ENCODE measurements at places on chromosomes 13 and 19.

DNA sequence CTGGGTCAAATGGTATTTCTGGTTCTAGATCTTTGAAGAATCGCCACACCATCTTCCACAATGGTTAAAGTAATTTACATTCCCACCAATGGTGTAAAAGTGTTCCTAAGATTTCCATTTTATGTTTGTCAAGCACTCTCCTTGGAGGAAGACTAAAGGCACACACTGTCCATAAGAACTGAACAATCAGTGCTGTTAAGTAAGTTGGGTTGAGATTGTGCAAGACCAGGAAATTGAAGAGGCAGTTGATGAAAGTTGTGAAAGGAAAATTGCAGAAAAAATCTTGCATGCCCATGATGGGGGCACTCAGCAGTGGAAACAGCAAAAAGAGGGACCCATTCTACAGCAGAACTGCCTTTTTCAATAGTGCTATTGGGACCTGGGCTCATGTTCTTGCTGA, 323.6 kb downstream of the DLEU7 start:
- no peak for DNase-seq

DNA sequence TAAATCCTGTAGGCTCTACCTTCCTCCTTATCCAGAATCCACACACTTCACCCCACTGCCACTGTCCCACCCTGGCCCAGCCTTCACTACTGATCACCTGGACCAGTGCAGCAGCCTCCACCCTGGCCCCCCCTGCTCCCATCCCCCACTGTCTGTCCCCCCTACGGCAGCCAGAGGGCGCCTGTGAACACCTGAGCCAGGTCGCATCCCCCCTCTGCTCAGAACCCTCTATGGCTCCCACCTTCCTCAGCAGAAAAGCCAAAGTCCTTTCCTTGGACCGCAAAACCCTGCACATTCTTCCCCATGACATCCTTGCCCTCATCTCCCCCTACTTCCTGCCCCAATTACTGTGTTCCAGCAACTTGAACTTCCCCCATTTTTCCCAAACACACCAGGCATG, 20.6 kb downstream of the ELAVL3 start:
- DNase-seq, result no peak

DNA sequence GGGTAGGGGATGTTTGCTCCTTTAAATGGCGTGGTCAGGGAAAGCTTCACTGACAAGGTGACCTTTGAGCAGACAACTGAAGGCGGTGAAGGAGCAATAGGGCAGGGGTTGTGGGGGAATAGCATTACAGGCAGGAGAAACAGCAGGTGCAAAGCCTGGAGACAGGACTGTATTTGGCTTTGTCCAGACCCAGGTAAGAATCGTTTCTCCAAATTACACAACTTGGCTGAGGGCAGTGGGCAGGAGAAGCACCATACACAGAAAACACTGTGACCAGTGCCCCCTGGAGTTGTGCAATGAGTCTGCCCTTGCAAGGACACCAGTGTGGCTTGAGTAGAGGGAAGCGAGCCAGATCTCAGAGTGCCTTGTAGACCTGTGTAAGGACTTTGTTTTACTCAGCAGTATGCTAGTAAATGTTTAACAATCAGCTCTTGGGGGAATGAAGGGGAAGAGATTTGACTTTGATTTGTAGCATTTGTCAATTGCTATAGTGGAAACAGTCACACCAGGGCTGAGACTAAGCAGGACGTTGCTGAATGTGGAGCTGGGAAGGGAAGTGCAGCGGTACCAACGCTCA, 360.0 kb downstream of the DCT start:
- DNase-seq, result no peak

GRCh38 chr19:49157445-49158224, at the start of gene TRPM4:
Gene TRPM4, plus strand, starts transcription at chr19:49157792. Its CDS starts 75 bp downstream, at chr19:49157867.
- DNase-seq, result peak; percentile 64

- DNase-seq, result peak; percentile 66
Measured at GRCh38 chr19:13132471-13133180, 14.6 kb downstream of the NACC1 start.

DNA sequence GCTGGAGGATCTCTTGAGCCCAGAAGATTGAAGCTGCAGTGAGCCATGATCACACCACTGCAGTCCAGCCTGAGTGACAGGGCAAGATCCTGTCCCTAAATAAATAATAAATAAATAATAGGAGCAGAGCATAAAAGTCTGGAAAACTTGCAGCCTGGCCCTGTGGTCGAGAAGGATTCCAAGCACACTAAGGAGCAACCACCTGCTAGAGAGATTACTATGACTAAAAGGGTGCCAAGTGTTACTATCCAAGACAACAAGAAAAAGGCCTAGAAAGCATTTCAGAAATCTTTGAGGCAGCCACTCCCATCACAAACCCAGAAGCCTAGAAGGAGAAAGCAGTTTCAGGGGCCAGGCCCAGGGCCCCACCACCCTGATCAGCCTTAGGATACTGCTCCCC, 46.1 kb downstream of the LHFPL6 start:
- no peak for DNase-seq

DNA sequence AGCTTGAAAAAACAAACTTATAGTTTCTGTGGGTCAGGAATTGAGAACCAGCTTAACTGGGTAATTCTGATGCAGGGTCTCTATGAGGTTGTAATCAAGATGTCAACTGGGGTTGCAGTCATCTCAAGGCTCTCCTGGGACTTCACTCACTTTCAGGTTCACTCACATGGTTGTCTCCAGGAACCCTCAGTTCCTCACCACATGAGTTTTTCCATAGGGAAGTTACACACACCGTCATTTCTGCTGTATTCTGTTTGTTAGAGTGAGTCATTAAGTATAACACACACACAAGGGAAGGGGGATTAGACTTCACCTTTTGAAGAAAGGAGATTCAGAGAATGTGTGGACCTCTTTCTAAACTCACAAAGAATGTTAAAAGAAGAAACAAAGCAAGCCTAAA, 34.9 kb upstream of the MLNR start:
- DNase-seq, result no peak

DNA sequence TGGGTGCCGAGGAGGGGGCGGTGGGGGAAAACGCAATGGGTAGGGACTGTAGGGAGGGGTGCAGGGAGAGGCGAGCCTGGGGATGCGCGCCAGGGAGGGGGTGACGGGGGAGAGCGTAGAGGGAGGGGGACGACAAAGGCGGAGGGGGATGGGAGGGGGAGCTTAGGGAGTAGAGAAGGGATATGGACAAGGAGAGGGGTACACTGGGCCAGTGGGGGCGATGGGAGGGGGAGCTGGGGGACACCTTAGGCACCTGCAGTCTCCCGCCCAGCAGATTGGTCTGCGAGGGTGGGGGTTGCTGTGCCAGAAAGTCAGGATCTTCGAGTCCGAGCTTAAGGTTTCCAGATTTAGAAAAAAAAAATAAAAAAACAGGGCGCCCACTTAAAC, 15.7 kb downstream of the CCDC124 start:
- no peak for DNase-seq

- no peak for DNase-seq
Measured at GRCh38 chr13:76014406-76015318, 378.5 kb downstream of the LMO7 start.

DNA sequence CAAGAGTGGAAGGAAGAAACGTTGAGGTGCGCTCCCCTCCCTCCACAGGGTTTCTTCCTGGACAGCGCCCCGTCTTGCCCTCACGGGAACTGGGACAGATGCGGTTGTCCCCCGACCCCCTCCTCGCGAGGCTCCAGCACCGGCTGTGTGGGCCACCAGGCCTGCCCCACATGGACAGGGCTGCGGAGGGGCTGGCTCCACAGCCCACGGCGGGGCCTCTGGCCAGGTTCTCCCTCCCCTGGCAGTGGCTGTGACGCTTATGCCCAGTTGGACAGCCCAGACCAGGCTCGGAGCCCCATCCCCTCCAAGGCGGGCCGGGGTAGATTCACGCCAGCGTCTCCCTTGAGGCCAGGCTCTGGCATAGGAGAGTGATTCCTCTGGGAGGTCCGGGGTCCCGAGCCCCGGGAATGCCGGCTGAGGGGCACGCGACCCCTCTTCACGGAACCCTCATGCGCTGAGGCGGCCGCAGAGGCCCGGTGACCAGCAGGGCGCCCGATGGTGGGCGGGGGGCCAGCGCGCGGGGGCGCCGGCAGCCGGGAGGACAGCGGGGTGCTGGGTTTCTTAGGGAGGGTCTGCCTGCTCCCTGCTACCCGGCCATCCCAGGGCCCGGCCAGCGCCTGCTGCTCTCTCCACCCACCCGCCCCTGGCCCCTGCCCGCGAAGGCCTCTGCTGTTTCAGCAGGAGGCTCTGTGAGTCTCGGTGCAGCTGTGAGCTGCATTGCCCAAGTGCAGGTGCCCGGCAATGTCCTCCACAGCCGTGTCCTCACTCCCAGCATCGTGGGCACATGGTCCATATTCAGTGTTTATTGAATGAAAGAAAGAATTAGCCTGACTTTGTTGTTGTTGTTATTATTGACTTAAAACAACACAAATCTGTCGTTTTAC, 20.3 kb upstream of the GAS6 start:
- no peak for DNase-seq

- DNase-seq, result no peak
Measured at GRCh38 chr13:66462187-66462586, 767.9 kb downstream of the PCDH9 start.

GRCh38 chr19:585551-586110, 4.0 kb upstream of the HCN2 start:
- no peak for DNase-seq

Measured in activated CD8-positive, alpha-beta T cell treated with anti-CD3 and anti-CD28 coated beads, Interleukin-2, amount 10 ng/mL, durations not matched to agents 7 days and 5 days (primary cell).